Hypothalamus (tissue), 51 donors: ENCODE measurements at places on chromosomes 1 and 21.

- no peak for DNase-seq
Observed at GRCh38 chr1:233016798-233017197, 66.4 kb downstream of the NTPCR start.

DNA sequence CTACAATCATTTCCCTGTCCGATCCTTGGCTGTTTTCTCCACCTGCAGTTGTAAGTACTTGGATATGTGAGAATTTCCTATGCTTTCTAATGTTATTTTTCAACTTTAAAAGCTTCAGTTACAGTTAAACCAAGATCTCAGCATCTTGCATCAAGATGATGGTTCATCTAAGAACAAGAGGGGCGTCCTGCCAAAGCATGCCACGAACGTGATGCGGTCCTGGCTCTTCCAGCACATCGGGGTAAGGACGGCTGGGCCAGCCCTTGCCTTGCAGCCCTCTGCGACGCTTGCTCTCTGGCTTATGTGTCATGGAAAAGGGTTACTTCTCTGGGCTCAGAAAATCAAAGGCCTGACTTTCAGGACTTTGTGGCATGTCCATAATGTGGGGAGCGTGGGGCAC is 46.8 kb downstream of the PKNOX1 start:
- no peak for DNase-seq

DNA sequence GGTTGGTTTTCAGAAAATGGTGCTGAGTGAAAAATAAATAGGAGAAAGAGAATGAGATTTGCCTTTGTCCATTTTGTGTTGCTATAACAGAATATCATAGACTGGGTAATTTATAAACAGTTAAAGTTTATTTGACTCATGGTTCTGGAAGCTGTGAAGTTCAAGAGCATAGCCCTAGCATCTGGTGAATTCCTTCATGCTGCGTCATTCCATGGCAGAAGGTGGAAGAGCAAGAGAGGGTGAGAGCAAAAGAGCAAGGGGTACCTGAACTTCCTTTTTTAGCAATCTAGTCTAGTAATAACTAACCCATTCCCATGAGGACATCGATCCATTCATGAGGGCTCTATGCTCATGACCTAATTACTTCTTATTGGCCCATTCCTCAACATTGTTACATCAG is 209.1 kb upstream of the ZP4 start:
- no peak for DNase-seq

GRCh38 chr1:213622365-213623063 is 365.3 kb upstream of the PROX1 start:
- DNase-seq, result no peak

GRCh38 chr1:1431845-1432273 is 3.6 kb upstream of the VWA1 start:
- DNase-seq, result no peak

- DNase-seq, result no peak
Observed at GRCh38 chr1:116379674-116380498, 6.8 kb downstream of the ATP1A1 start.

DNA sequence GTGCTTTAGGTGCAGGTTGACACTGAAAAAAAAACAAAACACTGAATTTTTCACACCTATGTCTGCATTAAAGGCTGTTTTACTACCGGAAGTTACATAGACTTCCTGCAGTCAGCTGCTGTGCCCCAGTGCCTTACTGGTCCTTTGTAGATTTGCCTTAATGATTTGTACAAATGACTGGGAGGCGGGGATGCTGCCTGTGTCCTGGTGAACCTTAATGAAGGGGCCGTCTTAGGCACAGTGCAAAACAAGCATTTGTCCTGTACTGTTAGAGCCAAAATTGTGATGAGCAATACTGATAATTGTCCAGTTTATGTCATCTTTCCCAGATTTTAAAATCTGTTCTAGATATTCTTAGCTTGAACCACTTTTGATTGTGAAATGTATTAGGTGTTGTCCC is 90.9 kb upstream of the PGD start:
- DNase-seq, result no peak

DNA sequence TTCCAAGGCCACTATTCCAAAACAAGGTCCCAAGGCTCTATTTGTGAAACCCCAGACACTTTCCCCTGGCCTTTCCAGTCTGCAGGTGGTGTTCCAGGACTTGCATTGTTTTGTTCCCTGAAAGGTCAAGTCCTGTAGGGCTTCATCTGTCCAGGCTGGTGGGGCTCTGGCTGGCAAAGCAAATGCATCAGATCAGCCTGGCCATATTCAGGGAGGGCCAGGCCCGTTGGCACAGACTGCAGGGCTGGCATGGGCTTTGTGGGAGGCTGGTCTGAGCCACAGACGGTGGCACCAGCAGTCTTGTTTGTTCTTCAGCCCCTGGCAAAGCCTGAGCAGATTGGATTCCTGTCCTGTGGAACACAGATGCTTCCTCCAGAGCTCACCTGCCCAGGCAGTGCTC is 93.0 kb downstream of the SPATA46 start:
- peak; percentile 12 for DNase-seq

- DNase-seq, result no peak
Observed at GRCh38 chr1:192776998-192777397, 31.8 kb upstream of the RGS2 start.

DNA sequence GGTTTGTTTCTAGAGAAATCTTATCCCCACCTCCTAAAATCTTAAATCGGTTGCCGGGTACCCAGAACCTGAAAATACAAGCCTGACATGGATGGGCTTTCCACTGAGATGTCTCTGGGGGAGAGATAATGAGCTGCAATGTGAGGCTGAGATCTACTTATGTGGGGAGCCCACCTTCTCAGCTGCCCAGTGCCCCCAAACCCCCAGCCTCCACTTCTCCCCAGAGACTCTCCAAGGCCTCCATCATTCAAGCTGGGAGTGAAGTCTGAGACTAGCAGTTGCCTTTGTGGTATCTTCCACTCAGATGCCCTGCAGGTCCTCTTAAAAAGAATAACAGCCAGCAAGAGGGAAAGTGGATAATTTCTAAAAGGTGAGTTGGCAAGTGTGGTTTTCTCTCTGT is 11.7 kb upstream of the ACTRT2 start:
- DNase-seq, result no peak

DNA sequence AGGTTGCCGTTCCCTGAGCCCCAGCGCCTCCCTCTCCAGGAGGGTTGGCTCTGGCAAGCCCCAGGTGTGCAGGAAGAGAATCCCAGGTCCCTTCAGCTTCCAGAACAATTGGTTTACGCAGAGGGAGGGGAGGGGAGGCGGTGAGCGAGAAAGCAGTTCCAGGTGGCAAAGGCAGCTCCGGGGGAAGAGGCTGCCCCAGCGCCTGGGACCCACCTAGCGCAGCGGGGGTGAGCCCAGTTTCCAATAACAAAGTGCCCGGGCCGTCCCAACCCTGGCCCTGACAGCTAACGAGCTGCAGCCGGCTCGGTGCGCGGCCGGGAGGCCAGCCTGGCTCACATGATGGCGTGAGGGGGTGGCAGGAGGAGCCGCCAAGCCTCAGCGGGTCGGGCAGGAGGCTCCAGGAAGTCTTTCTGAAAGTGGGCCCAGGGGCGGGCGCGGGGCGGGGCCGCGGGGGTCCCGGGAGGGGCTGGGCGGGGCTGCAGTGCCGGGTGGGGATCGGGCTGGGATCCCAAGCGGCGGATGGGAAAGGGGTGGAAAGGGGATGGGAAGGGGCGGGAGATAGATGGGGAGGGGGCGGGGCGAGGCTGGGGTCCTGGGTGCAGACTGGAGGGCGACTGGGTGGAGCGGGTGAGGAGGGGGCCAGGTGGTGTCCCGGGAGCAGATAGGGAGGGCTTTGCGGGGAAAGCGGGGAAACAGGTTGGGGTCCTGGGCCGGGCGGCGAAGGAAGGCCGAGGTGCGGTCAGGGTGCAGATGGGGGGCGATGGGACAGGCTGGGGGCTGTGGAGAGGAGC is 22.8 kb downstream of the DHRS3 start:
- DNase-seq, result peak; percentile 73

DNA sequence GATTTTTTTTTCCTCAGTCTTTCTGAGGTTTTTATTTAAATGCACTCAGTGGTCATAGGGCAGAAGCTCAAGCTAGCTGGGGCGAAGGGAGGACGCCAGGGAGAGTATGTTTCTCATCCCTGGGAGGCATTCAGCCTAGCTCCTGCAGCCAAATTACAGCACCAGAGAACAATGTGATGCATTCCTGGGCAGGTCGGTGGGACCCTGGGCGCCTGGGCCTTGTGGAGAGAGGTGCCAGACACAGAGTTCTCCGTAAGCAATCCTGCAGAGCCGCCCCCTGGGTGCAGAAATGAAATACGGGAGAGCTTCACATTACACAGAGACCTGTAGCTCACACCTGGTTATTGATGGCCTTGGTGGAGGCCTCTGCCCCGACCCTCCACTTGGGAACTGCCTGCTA is 15.5 kb downstream of the WNT2B start:
- no peak for DNase-seq

GRCh38 chr1:151312826-151313225 is 14.4 kb downstream of the PI4KB start:
- no peak for DNase-seq

DNA sequence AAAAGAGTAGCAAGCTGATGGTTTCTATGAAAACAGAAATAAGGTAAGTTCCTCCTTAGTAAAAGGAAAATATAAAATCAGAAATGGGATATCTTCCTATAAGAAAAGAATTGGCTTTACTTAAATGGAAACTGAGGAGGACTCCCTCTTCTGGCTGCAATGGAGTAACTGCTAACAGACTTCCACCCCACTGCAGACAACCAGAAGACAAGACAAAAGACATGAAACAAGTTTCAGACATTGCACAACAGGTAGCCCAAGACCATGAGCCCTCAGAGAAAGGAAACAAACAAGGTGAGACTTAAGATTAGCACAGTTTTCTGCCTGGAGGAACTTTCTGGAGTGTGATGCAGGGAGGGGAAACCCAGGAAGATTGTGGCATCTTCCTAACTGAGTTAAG is 17.0 kb upstream of the OLFML2B start:
- no peak for DNase-seq

- no peak for DNase-seq
Observed at GRCh38 chr21:37437376-37438080, 71.0 kb downstream of the DYRK1A start.

GRCh38 chr1:95029532-95029931 is 43.2 kb downstream of the ALG14 start:
- DNase-seq, result no peak

- peak; percentile 1 for DNase-seq
Observed at GRCh38 chr1:62082456-62083363, 111.9 kb upstream of the L1TD1 start.

- no peak for DNase-seq
Observed at GRCh38 chr1:8536515-8536914, 218.6 kb downstream of the SLC45A1 start.

GRCh38 chr1:183911285-183911684 is 106.4 kb downstream of the RGL1 start:
- no peak for DNase-seq

- DNase-seq, result no peak
Observed at GRCh38 chr21:14785679-14786078, 239.6 kb upstream of the SAMSN1 start.

DNA sequence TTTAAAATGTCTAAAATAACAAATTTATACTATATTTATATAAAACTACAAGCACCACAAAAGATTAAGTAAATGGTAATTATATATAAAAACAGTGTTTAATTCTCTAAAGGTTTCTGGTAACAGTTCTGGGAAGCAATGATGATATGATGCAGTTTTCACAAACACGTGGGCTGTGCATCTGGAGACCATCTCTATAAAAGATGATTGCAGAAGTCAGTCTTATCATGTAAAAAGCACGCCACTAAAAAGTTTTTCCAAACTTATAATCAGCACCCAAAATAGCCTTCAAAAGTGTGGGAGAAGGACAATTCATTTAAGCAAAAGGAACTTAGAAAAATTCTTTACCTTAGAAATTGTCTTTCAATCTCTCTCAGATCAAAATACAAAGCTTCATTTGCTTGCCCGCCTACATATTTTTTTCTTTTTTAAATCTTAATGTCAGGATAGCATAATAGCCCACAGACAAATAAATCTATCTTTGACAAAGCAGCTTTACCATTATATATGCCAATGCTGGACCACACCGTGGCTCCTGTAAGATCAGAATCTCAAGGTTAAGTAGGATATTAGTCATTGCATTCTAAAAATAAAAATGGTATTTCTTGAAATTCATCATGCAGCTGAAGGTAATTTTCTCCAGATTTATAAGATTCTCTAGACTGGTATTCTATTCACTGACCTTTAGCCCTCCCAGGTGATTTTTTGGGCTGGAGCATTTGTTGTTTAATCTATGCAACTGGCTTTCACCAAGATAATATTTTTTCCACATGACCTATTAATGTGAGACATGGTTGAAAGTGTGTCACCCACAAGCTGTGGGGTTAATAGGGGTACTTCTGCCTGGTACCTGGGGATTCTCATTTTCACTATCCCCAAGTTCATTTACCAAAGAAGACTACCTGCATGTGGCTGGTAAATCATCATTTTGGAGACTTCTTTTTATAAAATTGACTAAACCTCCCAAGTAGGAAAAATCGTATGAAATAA is 189.6 kb upstream of the ST6GALNAC5 start:
- DNase-seq, result no peak

DNA sequence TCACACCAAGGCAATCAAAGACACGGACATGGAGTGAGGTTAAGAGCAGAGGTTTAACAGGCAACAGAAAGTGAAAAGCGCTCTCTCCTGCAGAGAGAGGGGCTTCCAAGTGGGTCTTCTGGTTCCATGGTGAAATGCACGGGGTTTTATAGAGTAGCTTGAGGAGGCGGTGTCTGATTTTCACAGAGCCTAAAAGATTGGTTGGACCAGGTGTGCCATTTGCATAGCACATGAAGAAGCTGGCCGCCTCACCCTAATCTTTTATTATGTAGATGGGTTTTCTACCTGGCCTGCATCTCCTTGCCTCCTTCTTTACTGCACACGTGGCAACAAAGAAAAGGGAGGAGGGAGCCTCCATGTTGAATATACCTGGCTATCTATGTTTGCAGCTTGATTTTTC is 197.3 kb downstream of the RYR2 start:
- DNase-seq, result no peak

- DNase-seq, result no peak
Observed at GRCh38 chr1:61605607-61606321, 119.2 kb downstream of the TM2D1 start.

DNA sequence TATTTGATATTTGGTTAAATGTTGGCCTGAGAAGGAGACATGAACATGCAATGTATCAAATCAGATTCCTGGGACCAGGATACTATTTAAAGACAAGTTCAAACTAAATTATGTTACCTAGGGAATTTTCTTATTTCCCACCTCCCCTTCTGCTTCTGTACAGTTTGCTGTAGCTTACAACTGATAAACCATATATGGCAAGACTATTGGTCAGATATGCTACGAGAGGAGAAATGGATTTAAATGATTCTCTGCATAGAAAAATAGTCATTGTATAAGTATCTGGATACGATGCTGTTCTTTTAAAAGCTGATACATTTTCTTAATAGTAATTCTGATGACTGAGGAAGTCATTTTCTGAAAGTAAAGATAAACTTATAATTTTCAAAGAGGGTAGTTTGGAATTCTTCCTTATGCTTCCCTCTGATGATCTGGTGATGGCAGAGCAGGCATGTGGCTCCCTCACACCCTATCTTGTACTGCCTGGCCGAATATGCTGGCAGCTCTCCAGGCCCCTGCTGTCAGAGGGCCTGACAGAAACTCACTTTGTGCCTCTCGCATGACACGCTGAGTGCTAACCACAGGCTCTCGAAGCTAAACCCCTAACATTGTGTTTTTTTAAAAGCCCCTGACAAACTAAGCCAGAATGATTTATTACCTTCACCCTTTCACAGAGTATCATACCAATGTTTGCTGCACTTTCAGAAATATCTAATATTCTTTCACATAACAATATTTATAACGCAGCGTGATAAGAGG is 19.4 kb downstream of the RRP15 start:
- DNase-seq, result no peak
